ENCODE measurements at places on chromosomes 12 and 14.

DNA sequence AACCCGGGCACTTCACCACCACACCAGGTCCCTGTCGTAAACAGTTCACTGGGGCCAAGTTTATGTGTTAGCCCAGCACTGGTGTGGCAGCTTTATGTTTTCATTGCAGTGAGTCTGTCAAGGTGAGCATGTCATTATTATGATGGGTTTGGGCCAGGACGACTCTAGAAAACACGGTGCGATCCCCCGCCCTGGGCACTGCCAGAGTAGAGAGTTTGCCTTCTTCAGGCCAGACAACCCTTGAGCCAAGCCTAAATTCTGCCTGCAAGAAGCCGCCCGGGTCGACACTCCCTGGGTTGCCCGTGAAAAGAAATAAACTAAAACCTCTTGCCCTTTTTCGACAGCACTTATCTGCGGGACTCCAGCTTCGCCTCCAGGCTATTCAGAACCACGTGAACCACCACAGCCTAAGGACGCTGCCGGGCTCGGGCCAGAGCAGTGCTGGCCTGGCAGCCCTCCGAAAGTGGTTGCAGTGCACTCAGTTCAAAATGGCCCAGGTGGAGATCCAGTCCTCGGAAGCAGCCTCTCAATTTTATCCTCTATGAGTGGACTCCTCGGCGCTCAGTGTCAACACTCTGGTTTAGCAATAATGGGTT, 81.8 kb downstream of the PRIMA1 start:
- no peak for DNase-seq

DNA sequence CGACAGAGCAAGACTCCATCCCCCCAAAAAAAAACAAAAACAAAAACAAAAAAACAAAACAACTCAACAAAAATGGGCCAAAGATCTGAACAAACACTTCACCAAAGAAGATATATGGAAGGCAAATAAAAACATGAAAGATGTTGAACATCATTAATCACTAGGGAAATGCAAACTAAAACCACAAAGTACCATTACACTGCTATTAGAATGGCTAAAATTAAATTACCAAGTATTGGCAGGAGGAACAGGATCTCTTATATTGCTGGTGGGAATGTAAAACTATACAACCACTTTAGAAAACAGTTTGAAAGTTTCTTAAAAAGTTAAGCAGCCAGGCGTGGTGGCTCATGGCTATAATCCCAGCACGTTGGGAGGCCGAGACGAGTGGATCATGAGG, 12.9 kb downstream of the SOS2 start:
- DNase-seq: no peak

GRCh38 chr14:92317511-92317910, 5.5 kb upstream of the SLC24A4 start:
- no peak for DNase-seq

- DNase-seq: peak; percentile 96
These were observed at the start of gene TEAD4 for GRCh38 chr12:2959192-2959504. Gene TEAD4 (plus strand): TSS chr12:2959397.

- DNase-seq: no peak
These were observed 52.3 kb downstream of the KCNC2 start for GRCh38 chr12:75157385-75157784.

DNA sequence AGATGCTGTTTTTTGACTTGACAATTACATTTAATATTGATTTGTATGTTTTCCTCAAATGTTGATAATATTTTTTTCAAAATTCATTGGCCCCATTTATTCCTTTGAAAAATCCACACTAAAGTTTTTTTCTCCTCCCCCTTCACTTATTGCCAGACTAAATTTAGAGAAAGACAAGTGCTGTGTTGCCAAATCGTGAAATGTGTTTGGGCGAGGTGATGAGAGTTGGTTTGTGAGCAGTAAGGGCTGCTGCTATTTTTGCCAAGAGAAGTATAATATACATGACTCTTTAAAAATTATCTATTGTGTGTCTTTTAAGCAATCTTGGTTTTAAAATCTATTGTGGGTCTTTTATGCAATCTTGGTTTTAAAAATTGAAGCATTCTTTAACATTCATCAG, 188.9 kb downstream of the PPFIA2 start:
- DNase-seq: no peak

DNA sequence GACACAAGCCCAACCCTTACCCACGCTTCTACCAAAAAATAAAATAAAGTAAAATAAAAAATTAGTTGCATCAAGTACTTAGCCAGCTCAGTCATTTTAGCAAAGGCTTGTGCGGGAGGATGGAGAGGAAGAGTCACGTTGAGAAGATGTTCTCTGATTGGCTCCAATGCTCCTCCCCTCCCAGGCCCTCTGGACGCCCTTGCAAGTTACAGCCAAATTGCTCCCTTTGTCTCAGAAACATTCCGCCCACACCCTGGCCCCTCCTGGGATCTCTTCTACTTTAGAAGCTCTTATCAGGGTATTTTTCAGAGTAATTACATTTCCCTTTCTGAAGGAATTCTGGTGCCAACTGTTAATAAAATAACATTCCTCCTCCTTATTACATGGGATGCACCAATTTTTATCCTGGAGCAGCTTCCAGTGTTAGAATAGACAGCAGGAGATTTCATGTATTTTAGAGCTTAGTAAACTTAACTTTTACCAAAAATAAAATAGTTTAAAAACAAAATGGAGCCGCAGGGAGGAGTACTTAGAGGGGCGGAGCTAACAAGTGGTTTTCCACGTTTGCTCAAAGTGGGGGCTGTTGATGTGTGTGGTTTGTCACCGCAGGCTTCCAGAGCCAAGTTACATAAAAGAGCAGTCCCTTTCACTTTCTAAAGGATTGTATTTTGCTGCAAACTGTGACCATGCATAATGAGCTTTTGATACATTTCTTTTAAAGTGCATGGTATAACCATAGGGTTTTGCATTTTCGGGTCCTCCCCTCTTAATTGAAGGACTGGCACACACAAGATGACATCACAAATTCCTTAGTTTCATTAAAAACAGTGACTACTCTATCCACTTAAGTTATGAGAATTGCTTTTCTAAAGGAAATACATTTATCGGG, 71.7 kb upstream of the RAP1B start:
- DNase-seq: peak; percentile 49

- no peak for DNase-seq
These were observed 6.0 kb upstream of the ACSM4 start for GRCh38 chr12:7297865-7298264.

Data from hepatic stellate cell (primary cell).